Activated naive CD4-positive, alpha-beta T cell (primary cell): ENCODE measurements at places on chromosomes 1 and 21.
A peak's percentile ranks its signal among the peaks of the same experiment; 100 is the strongest.

- DNase-seq = no peak
Measured at GRCh38 chr1:153538315-153538821, 2.4 kb downstream of the S100A5 start.

GRCh38 chr1:116951200-116951935 is 41.7 kb downstream of the PTGFRN start:
- no peak for DNase-seq

GRCh38 chr1:32904797-32905196 is 3.6 kb upstream of the TMEM54 start:
- DNase-seq = no peak

DNA sequence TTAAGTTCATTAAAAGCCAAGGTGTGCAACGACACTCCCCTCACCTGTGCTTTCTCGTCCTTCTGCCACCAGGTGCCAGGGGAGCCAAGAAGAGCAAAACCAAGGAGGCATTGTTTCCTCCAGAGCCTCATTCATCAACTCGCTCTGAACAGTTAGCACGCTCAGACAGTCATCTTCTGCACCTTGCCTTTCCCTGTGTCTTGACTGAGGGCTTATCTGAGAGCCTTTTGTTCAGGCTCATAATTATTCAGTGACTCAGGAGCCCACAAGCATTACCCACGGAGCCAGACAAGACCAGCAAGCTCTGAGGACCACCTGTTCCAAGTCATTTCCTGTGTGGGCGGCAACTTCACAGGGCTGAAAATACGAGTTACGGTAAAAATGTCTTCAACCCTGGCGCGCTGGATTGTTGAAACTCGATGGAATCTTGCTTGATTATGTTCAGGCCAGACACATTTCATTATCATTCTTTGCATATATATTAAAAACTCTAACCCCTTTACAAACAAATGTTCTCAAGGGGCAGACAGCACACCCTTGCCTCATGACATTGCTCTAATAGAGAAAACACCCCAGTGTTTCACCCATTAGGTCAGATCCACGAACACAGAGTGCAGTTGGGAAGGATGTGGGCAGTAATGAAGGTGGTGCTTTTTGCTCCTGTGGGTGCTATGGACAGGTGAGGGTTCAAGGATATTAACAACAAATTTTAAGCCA is 89.7 kb upstream of the RUNX1 start:
- DNase-seq = peak; percentile 11

DNA sequence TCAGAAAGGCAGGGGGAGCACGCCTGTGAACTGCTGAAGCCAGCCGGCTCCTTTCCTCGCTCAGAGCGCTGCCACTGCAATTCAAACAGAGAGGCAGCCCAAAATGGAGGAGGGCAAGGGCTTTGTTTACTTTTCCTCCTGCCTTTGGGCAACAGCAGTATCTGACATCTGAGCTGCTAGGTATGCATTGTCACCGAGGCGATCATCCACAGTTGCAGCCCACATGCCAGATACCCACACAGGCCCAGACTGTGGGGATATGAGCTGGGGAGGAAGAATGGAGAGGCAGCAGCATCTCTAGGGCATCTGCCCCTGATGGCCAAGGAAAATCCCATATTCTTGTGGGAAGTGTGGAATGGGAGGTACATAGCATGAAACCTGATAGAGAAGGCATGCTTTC is 357.1 kb downstream of the BARHL2 start:
- no peak for DNase-seq

GRCh38 chr1:154405747-154406571 is 816 bp downstream of the IL6R start:
- DNase-seq = peak; percentile 54

DNA sequence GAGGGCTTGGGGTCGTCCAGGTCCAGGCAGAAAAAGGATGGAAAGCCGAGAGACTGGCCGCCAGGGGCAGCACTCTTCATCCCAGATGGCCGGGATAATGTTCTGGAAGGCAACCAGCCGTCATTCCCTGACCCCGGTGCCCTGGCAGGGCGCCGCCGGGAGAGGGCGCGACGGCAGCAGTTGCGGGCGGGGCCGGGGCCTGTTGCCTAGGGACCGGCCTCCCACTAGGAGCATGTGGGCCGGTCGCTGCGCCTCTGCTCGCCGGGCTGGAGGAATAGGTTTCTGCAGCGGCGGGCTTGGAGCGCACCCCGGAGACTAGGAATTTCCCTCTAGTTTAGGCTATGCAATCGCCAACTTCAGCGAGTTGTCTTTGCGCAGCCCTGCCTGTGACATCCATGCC is 11.0 kb downstream of the DMRTB1 start:
- no peak for DNase-seq
